ENCODE measurements at places on chromosomes 2 and 18. TPM values are rescaled to one million over a fixed set of nuclear protein-coding genes. Genes with fewer than 3 reads are reported as not detected.

DNA sequence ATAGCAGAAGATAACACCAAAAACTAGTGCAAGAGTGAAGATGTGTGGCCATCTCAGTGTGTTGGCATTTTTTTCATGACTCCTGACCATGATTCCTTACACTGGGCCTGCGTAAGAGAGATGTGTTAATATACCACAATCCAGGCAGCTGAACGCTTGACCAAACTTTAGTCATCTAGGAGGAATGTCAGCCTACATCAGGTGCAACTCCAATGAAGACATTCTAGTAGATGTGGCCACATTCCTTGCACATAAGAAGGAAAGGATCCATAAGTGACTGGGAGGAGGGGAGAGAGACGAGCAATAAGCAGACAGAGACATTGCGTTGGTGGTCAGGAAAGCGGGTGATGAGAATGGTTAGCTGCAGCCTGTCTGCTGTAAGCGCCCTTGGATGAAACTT lies 42.6 kb downstream of the CYRIA start:
- DNase-seq = no peak
- H3K27ac ChIP-seq = no peak overlapping the region
- no peak overlapping the region for H3K4me3 ChIP-seq
- H3K27me3 ChIP-seq = no peaks in the 10 kb centered on the region
- no peaks in the 10 kb centered on the region for H3K36me3 ChIP-seq
- H3K4me1 ChIP-seq = peaks cover 40% of the 10 kb centered on the region

MOGAT1 gene
- total RNA-seq = not detected

DNA sequence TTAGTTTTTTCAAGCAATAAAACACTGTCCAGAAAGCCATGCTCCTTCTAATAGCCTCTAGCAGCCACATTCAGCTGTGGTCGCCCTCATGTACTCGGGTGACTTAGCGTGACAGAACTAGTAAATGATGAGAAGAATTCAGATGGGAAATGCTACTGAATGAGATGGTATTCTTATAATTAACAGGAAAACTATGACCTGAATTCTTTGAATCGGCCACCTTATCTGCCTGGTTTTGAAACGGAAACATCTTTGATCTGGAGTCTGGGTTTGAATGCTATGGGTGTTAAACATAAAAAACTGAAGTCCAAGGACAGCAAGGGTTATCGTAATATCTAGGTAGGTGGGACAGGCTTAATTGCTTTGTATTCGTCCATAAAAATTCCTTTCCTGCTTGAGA lies 138.8 kb upstream of the DNMT3A start:
- H3K27ac ChIP-seq = no peak overlapping the region
- H3K4me1 ChIP-seq = peaks cover 3% of the 10 kb centered on the region
- DNase-seq = no peak
- no peaks in the 10 kb centered on the region for H3K27me3 ChIP-seq
- no peak overlapping the region for H3K4me3 ChIP-seq

DNA sequence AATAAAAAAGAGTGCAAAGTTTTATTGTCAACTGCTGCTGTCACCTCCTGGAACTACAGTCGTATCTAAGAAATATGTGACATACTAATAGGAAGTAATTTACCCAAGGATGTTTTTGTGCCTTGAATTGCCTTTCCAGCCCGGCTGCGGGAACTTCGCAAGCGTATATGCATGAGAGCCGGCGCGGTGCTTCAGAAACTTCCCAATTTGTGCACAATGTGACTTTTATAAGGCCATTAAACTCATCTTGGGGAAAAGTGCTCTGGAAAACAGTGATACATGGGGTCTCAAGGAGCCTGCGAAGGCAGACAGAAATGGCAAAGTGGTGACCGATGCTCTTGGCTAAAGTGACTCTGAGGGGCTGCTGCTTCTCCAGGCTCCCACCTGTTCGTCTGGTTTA lies 41.7 kb upstream of the CELF4 start:
- peaks cover 2% of the 10 kb centered on the region for H3K27me3 ChIP-seq
- H3K4me1 ChIP-seq = no peaks in the 10 kb centered on the region
- H3K4me3 ChIP-seq = no peak overlapping the region
- no peak for DNase-seq

EMILIN1 gene
- 0.15 TPM for total RNA-seq

GRCh38 chr2:119460076-119460475 lies 28.4 kb downstream of the TMEM37 start:
- H3K4me3 ChIP-seq = no peak overlapping the region
- H3K27ac ChIP-seq = no peak overlapping the region
- DNase-seq = no peak
- H3K27me3 ChIP-seq = peaks cover 5% of the 10 kb centered on the region

LRATD1 gene
- total RNA-seq = not detected

DNA sequence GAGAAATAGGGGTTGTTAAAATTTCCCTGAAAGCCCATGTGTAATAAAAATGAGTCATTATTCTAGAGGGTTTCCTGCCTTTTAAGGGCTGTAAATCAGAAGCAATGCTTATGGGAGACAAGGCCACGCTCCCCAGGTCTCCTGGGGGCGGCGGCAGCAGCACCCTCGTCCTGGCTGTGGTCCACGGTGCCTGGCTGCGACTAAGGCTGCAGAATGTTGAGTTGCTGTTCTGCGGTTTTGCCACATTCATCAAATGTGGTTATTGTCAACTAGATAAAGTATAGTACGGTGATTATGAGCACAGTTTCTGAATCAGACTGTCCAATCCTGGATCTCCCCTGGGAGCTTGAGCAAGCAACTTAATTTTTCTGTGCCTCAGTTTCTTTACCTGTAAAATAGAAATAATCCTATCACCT lies 11.9 kb upstream of the AGFG1 start:
- H3K4me1 ChIP-seq = peaks cover 85% of the 10 kb centered on the region
- peak; percentile 85 for DNase-seq
- H3K36me3 ChIP-seq = no peaks in the 10 kb centered on the region
- H3K4me3 ChIP-seq = peak overlapping the region; percentile 65
- peak overlapping the region; percentile 99 for H3K27ac ChIP-seq

DNA sequence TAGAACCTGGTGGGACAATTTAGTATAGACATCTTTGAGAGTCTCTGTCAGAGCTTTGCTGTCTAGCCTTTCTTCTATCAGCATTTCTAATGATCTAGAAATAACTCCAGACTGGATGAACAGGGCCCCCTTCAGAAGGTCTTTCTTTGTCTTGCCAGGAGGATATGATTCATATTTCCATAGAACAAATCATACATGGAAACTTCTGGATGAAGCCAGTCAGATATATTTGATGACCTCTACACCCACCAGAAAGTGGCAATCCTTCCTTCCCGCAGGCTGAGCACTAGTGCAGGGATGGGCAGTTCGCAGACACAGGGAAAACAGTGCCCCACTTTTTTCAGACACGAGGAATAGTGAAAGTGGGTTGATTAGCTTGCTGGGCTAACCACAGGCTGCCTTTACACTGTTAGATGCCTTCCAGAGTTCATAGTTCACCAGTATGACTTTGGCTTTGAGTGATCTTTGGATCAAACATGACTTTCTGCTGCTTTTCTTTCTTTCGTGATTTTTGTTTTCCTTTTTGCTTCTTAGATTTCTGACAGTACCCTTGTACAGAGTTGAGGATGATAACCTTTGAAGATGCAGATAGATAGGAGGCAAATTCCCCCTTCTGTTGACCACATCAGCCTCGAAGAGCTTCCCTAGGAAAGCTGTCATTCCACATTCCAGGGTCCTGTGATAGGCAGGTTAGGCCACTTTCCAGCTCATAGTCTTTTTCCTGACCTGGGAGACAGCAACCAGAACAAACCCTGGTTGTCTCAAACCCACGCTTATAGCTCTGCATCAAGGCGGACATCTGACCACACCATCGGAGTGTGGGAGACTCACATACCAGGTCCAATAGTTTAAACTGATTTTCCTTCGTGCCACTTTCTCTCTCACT lies 237.0 kb downstream of the ZNF407 start:
- H3K36me3 ChIP-seq = peaks cover 2% of the 10 kb centered on the region
- no peak for DNase-seq
- no peak overlapping the region for H3K4me3 ChIP-seq
- no peaks in the 10 kb centered on the region for H3K27me3 ChIP-seq

DNA sequence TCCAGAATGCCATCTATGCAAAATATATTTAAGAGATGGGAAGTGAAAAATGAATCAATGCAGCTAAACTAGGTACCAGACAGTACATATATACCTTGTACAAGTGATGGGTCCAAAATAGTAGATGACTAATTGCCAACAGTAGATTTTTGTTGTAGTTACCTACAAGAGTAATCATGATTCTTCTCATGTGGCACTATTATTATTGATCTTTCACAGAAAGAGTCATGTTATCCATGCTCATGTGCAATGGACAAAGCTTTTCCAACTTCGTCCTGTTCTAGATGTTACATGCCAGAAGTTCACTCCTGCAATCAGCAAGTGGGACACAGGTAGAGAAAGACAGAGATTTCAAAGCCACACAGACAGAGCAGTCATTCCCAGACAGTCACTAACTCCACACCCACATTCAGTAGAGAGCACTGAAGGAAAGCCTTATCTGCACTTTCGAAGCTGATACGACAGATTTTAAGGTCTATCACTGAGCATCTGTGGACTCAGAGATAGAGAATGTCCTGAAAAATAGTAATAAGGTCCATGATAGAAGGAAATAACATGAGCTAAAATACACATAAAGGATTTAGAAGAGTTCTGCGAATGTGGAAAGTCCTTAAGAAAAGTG lies 101.6 kb upstream of the ITPRID2 start:
- H3K27ac ChIP-seq = no peak overlapping the region
- no peak for DNase-seq
- H3K4me1 ChIP-seq = peaks cover 19% of the 10 kb centered on the region
- H3K36me3 ChIP-seq = no peaks in the 10 kb centered on the region

SP3 gene
- total RNA-seq = 99.7 TPM

TRPM8 gene
- not detected for total RNA-seq

DNA sequence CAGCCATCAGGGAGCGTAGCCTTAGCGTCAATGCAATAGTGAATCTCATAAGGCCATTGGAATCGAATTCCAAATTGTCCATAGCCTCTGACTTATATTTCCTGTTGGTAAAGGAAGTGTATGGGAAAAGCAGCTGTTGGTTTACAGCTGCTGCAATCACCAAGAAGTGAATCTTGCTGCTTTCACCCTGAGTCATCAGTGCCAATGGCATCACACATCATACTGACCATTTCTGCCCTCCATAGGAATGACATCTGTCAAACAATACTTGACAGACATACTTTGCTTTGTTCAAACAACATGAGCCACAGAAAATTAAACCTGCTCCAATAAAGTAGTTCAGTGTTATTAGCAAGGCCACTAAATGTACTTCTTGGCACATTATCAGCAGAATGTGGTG lies 111.2 kb upstream of the KLHL29 start:
- no peak overlapping the region for H3K4me3 ChIP-seq
- no peaks in the 10 kb centered on the region for H3K36me3 ChIP-seq
- no peaks in the 10 kb centered on the region for H3K4me1 ChIP-seq
- H3K27me3 ChIP-seq = peaks cover 14% of the 10 kb centered on the region

DNA sequence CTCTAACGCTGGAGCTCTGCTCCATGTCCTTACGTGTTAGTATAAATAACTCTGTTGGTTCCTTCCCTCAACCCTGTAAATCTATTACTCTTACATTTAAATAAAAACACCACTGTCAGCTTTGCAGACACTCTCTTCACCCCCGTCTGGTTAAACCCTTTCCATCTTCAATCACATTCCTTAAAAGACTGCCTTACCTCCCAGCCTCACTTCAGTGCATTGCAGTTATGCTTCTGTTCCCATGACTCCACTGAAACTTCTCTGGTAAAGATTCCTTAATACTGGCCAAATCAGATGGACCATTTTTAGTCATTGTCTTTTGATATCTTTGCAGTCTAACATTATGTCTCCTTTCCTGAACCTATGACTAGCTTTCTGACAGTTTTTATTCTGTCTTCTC lies 61.7 kb downstream of the EML4 start:
- no peak for DNase-seq
- H3K27me3 ChIP-seq = no peaks in the 10 kb centered on the region
- H3K27ac ChIP-seq = no peak overlapping the region
- peaks cover 58% of the 10 kb centered on the region for H3K4me1 ChIP-seq

CPO gene
- total RNA-seq = not detected

DNA sequence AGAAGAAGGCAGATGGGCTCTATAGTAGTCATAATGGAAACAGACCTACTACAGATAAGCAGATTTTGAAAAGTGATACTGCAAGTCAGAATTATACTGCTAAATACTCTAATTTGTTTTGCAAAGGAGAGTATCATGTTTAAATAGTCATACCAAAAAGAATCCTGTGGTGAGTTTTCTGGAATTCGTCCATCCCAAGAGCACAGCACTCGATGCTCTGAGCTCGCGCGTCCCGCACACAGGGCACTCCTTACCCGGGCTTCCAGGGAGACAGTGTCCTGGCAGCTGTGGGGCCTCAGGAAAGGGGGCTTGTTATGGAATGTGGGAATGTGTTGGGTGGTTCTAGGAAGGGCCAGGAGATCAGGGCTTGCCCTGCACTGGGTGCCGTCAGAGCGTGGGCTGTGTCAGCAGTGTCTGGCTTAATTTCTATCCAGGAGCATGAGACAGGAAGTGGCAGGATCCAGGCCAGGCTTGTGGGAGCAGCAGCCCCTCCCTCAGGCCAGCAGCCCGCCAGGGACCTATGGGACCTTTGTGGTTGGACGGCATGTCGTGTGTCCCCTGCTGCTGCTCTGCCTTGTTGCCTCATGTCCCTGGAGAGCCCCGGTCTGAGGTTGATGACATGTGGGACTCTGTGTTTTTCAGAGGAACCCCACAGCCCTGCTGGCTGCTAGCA lies 193.2 kb upstream of the TPO start:
- no peaks in the 10 kb centered on the region for H3K36me3 ChIP-seq
- H3K4me3 ChIP-seq = no peak overlapping the region
- H3K27me3 ChIP-seq = no peaks in the 10 kb centered on the region
- DNase-seq = no peak

- H3K27ac ChIP-seq = no peak overlapping the region
- H3K27me3 ChIP-seq = no peaks in the 10 kb centered on the region
- H3K4me3 ChIP-seq = no peak overlapping the region
These were observed 167.4 kb downstream of the SPAG16 start for GRCh38 chr2:213451542-213452239.

DNA sequence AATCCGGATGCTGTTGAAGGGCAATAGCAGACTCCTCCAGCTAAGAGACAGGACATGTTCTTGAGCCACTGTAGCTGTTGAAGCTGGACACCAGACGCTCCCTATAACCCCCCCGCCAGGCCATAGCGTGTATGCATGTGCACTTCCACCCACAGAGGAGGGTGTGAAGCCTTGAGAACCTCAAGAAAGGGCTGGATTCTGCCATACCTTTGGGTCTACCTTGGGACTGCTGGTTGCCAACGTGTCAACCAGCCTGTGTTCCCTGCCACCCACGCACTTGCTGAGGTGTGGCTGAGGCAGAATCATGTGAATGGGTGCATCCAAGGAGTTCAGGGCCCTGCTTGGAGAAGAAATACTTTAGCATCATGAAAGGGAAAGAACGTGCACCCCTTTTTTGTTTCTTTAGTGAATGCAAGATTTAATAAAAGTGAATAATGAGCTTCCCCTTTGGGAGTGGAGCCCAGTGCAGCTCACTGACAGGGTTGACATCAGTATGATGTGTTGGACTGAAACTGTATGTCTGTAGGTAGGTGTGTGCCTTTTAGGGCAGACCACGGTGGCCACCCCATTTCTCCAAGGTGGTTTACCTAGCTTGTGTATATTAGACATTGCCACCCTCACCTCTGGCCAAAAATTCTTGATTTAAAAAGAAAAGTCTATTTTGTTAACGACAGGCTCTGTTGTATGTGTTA lies 198.3 kb downstream of the MGAT5 start:
- no peaks in the 10 kb centered on the region for H3K27me3 ChIP-seq
- H3K4me3 ChIP-seq = no peak overlapping the region
- DNase-seq = no peak
- no peaks in the 10 kb centered on the region for H3K4me1 ChIP-seq
- no peak overlapping the region for H3K27ac ChIP-seq
- peaks cover 1% of the 10 kb centered on the region for H3K36me3 ChIP-seq

All from activated naive CD4-positive, alpha-beta T cell treated with anti-CD3 and anti-CD28 coated beads for 36 hours (primary cell).